ENCODE measurements at places on chromosomes 12 and 14.
A peak's percentile ranks its signal among the peaks of the same experiment; 100 is the strongest.

- DNase-seq = peak; percentile 61
Observed at GRCh38 chr14:100019156-100019744, 46.0 kb upstream of the EVL start.

DNA sequence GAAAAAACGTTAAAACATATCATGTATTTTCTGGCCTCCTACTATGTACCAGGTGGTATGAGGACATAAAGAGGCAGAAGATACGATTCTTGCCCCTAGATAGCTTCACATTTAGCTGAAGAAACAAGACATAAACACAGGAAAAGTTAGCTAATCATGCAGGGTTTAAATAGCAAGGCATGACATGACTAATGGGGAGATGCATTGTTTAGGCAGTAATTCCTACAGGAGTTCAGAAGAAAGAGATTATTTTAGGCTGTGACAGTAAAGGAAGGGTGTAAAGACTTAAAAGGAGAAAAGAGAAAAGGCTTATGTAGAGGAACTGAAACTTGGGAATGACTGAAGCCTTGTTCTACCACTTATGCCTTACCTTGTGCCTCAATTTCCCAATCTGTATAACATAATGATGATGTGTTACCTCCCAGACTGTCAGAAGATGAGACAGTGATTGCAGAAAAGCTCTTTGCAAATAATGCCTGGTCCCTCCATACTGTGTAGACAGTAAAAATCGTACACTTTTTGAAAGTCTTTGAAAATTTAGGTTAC lies 44.4 kb downstream of the PRKCH start:
- no peak for DNase-seq

DNA sequence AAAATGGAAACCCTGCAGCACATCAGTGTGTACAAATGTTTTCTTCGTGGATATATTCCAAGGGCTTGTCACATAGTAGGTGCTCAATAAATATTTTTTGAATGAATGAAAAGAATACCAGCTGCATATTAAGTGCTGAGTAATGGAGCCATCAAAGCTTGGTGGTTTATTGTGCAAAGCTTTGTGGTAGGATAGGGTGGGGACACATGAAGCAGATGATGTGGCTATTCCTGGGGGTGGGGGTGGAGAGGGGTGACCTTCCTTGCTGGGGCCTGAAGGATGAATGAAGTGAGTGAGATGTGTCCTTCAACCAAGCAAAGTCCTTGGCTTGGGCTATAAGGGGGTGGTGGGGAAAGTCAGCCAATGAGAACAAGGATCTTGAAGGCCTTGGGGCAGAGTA lies 4.3 kb upstream of the KRT81 start:
- DNase-seq = no peak

DNA sequence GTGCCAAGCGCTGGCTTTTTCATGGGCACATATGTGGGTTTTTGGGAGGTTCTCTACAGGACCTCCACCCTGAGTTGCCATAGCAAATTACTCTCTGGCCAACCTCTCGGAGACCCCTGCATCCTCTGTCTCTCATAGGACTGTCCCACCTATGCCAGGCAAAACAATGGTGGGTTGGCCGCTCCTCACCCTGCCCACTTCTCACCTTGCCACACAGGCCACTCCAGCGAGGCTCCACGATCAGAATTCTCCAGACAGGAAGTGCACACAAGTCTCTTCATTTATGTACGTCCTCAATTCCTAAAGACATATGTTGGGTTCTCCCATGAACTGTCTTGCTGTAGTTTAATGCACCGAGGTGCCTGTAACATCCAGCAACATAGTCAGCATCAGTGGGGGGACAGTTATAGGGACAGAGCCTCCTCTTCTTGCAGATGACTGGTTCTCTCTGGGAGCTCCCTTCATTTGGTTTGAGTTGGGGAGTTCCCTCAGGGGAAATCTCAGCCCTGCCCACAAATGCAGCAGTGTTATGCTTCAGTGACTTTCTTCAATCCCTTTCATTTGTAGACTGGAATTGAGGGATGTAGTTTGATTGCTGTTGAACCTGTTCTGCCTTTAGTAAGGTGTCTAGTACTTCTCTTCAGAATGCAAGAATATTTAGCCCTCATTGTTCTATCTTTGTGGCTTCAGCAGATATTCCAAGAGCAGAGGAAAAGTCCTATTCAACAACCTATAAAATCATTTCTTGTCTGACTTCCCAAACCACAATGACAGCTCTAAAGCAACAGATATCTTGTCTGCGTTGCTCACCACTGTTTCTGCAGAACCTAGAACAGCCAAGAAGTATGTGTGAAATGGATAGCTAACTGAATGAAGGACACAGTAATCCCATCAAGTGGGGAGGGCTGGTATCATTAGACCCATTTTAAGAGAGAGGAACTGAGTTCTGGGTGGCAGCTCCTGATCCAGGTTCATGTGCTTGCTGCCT lies 2.8 kb upstream of the LTBP2 start:
- no peak for DNase-seq

DNA sequence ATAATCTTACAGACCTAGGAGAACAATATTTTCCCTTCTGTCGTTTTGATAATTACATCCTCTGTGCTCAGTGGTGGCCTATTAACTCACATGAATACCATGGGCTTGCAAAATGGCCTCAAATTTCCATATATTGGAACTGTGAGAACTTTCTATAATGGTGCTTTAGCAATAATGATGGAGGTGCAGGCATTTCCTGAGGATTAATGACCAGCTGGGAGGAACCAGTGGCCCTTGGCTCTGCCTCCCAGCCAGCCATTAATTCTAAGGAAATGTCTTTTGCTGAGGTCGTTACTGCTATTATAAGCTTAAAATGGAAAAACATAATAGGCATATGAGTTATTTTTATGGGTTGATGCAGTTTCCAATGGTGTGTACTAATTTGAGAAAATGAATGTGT lies 33.6 kb downstream of the HMGA2 start:
- no peak for DNase-seq

GRCh38 chr14:66508846-66509621 lies 1.1 kb downstream of the GPHN start:
- DNase-seq = peak; percentile 47

- DNase-seq = no peak
Observed at GRCh38 chr14:53220914-53221313, 67.8 kb upstream of the DDHD1 start.

- peak; percentile 38 for DNase-seq
Observed at GRCh38 chr12:14779834-14780233, 23.4 kb downstream of the WBP11 start.

DNA sequence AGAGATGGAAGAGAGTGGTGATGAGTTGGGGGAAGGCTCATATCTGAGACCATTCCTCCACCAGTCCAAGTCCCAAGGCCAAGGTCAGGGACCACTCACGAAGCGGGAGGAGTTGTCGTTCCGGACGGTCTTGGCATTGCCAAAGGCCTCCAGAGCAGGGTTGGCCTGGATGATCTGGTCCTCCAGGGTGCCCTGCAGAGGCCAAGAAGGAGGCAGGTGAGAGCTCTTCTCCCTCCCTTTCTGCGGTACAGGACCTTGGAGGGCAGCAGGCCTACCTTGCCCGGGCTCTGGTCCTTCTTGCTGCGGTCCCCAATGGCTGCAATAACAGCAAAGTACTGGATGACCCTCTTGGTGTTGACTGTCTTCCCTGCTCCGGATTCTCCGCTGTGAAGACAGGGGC lies 4.0 kb downstream of the MYH7 start:
- no peak for DNase-seq

DNA sequence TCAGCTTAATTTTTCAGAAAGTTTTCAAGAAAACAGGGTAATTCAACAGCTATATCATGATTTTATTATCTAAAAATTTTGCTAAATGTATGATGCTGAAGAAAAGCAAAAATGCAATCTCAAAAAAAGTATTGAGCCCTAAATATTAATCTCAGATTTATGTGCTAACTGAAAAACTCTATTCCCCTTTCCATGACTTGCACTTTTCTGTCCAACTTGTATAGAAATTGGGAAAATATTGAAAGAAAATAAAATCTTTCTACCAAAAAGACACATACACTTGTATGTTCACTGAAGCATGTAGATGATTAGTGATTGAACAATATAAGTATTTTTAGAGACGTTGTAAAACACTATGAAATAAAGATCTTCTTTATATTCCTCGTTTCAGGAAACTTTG lies 368.0 kb upstream of the ATXN7L3B start:
- no peak for DNase-seq

- peak; percentile 91 for DNase-seq
Observed at GRCh38 chr12:56628671-56629458, 1.3 kb downstream of the BAZ2A start.

- DNase-seq = no peak
Observed at GRCh38 chr14:103318750-103319419, 15.2 kb upstream of the EIF5 start.

GRCh38 chr12:116389990-116390389 lies 112.5 kb upstream of the MED13L start:
- DNase-seq = peak; percentile 87

DNA sequence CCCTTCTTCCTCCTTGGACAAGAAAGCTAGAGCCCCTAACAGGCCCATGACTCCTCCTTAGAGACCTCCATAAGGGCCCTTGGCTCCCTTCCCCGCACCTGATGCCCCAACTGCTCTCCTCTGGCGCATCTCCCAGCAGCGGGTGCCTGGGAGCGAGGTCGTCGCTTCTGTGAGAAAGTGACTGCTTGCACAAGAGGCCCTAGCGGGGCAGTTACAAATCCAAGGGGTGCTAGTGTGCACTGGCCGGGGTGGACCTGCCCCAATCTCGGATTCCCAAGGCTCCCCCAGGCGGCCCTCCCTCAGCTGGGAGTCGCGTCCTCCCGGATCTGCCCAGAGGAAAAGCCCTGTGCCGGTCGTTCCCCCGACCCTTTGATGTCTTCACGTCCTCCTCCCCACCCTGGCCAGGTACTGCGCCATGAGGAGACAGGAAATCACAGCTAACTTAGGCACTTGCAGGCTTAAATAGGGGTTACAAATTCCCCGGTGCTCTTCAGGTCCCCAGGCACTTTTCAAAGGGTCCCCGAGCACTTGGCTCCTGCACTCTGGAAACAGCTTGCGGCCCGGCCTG lies 2.8 kb downstream of the NKX2-8 start:
- no peak for DNase-seq

- no peak for DNase-seq
Observed at GRCh38 chr12:69467366-69467765, 2.8 kb upstream of the FRS2 start.

DNA sequence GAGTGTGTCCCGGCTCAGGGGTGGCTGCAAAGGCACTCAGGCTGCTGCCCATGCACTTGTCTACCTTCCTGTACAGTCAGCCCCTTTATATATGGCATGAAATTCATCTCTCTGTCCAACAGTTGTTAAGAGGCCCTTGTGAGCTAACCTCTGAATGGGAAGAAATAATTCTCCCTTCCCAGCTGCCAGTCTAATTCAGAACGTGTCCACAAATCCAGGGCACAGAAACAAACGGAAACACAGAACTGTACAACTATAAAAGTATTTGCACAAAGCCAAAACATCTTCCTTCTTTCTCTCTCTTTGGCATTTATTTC lies 849 bp downstream of the KRT5 start:
- no peak for DNase-seq

- DNase-seq = peak; percentile 50
Observed at GRCh38 chr12:62692884-62693283, 226.3 kb downstream of the MON2 start.

GRCh38 chr12:12960639-12961209 lies 8.8 kb upstream of the GPRC5D start:
- no peak for DNase-seq

DNA sequence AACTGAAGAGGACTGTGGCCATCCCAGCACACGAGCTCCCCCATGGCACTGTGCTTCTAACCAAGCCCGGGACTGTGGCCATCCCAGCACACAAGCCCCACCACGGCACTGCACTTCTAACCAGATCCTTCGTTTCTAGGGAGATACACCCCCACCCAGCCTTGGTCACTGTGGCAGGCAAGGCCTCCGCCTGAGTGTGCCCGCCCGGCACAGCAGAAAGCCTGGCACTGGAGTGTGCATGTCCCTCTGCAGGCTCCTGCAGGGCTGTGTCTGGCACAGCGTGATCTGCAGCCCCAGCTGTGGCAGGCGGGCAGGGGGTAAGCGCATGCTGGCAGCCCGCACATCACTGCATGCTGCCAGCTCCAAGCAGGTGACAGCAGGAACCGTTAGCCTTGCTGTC lies 49.8 kb downstream of the CCDC85C start:
- no peak for DNase-seq

GRCh38 chr12:124098887-124099286 lies 125.9 kb downstream of the ZNF664 start:
- DNase-seq = no peak

DNA sequence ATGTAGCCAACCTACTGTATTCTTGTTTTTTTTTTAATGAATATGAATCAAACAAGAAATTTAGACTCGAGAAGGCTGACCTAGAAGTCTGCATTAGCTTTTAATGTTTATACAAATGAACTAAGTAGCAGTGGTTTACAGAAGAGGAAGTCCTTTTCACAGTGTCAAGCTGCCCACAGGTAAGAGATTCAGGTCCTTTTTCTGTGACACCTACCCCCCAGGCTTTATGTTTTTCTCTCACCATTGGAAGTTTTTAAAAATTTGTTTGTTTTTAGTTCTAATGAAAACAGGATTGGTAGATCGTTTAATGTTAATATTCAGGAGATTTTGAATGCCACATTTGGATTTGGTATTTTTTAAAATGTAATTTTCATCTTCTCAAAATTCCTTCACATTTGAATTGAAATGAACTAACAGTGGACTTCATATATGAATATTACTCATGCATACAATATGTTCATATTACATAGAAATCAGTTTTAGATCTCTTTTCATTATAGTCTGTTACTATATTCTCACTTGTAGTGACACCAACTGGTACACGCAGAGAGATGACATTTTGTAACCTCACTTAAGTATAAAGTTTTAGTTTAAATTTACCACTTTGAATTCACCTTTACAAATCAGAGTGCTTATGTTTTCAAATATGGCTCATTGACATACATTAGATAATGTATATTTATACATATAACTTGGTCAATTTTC lies 29.7 kb downstream of the ATF7IP start:
- DNase-seq = no peak

DNA sequence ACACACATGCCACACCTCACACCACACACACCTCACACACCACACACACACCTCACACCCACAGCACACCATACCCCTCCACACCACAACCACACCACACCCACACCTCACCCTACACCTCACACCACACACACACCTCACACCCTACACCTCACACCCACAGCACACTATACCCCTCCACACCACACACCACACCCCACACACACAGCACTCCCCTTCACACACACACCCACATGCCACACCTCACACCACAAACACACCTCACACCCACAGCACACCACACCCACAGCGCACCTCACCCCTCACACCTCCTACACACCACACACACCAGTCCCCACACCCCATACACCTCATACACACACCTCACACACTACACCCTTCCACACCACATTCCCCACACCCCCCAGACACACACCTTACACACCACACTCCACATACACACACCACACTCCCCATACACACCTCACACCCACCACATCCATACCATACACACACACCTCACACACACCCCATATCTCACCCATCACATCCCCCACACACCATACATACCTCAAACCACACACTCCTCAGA lies 80.0 kb downstream of the ACTN1 start:
- DNase-seq = no peak

- no peak for DNase-seq
Observed at GRCh38 chr14:104451474-104451873, 128.1 kb upstream of the C14orf180 start.
